Left renal cortex interstitium (tissue), 4 donors: ENCODE measurements at places on chromosomes 11 and 22. TPM values are rescaled to one million over a fixed set of nuclear protein-coding genes. Genes with fewer than 3 reads are reported as not detected.

KLHL35 gene
- polyA plus RNA-seq: 0.88 TPM

MAP6 gene
- polyA plus RNA-seq: 10.0 TPM

VSTM5 gene
- polyA plus RNA-seq: 2.7 TPM

EXPH5 gene
- polyA plus RNA-seq: 2.4 TPM

NPTXR gene
- 4.3 TPM for polyA plus RNA-seq

GUCY1A2 gene
- polyA plus RNA-seq: 2.5 TPM

LDHAL6A gene
- 0.69 TPM for polyA plus RNA-seq

TAF1D gene
- 111 TPM for polyA plus RNA-seq

C11orf52 gene
- polyA plus RNA-seq: 14.4 TPM

PRSS23 gene
- 138 TPM for polyA plus RNA-seq

TMEM132A gene
- polyA plus RNA-seq: 92.2 TPM

MS4A6E gene
- polyA plus RNA-seq: not detected

MPPED2 gene
- polyA plus RNA-seq: 18.5 TPM

ANGPTL5 gene
- polyA plus RNA-seq: 0.22 TPM

TTLL1 gene
- 17.4 TPM for polyA plus RNA-seq

FXYD2 gene
- 549 TPM for polyA plus RNA-seq

SCARF2 gene
- 31.2 TPM for polyA plus RNA-seq

TSKU gene
- 21.3 TPM for polyA plus RNA-seq

UBQLN3 gene
- not detected for polyA plus RNA-seq

REXO2 gene
- polyA plus RNA-seq: 109 TPM

APOL4 gene
- polyA plus RNA-seq: 8.0 TPM

SEC14L6 gene
- 8.0 TPM for polyA plus RNA-seq

GLYAT gene
- 103 TPM for polyA plus RNA-seq

TSSK2 gene
- not detected for polyA plus RNA-seq

OR52K1 gene
- polyA plus RNA-seq: 0.06 TPM

NAALAD2 gene
- 22.7 TPM for polyA plus RNA-seq

SHANK3 gene
- polyA plus RNA-seq: 11.9 TPM

MUC6 gene
- 33.0 TPM for polyA plus RNA-seq

B4GALNT4 gene
- 87.5 TPM for polyA plus RNA-seq

CTSW gene
- polyA plus RNA-seq: 1.0 TPM

SLN gene
- not detected for polyA plus RNA-seq

TPBGL gene
- 0.13 TPM for polyA plus RNA-seq

TRIM66 gene
- 8.7 TPM for polyA plus RNA-seq

KRTAP5-11 gene
- polyA plus RNA-seq: not detected

JAML gene
- 3.2 TPM for polyA plus RNA-seq

RELT gene
- polyA plus RNA-seq: 3.8 TPM

C1QTNF5 gene
- 43.2 TPM for polyA plus RNA-seq

GLYATL1 gene
- 209 TPM for polyA plus RNA-seq

OR56A1 gene
- polyA plus RNA-seq: 0.01 TPM

PKDREJ gene
- polyA plus RNA-seq: 0.22 TPM

PRDM10 gene
- polyA plus RNA-seq: 8.1 TPM

CARD16 gene
- polyA plus RNA-seq: 1.3 TPM

SLC43A1 gene
- 8.8 TPM for polyA plus RNA-seq

MADD gene
- 56.1 TPM for polyA plus RNA-seq

F2 gene
- 4.0 TPM for polyA plus RNA-seq

OR5AS1 gene
- 0.09 TPM for polyA plus RNA-seq

LGALS1 gene
- 614 TPM for polyA plus RNA-seq

SEC14L2 gene
- polyA plus RNA-seq: 8.0 TPM

ZFP91 gene
- polyA plus RNA-seq: 56.2 TPM

MS4A3 gene
- polyA plus RNA-seq: 0.66 TPM

SCN4B gene
- 1.8 TPM for polyA plus RNA-seq

MS4A1 gene
- 0.73 TPM for polyA plus RNA-seq

OR51B2 gene
- polyA plus RNA-seq: not detected

BTG4 gene
- not detected for polyA plus RNA-seq

SMIM38 gene
- polyA plus RNA-seq: 0.37 TPM

OVCH2 gene
- 7.1 TPM for polyA plus RNA-seq

ANO5 gene
- 3.7 TPM for polyA plus RNA-seq

OR10D3 gene
- polyA plus RNA-seq: not detected
